ENCODE measurements at places on chromosomes 2 and 18.

DNA sequence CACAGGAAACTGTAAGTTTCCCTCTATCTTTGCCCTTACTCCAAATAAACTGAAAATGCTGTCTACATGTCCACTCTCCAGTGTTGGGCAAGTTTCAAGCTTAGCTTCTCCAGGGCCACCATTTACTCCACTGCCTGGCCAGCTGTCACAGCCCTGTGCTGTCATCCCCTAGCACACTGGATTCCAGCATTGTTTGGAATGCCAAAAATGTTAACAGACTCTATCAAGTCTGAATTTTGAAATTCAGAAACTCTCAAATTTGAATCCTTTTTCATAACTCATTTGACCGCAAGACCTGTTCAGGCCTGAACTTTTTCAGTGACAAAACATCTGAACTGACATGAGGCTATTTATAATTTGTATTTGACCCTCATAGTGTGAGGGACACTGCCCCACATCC lies 5.2 kb upstream of the ARHGAP28 start:
- no peak for DNase-seq

- peak; percentile 31 for DNase-seq
Measured at GRCh38 chr2:226611944-226612318, 187.7 kb downstream of the IRS1 start.

DNA sequence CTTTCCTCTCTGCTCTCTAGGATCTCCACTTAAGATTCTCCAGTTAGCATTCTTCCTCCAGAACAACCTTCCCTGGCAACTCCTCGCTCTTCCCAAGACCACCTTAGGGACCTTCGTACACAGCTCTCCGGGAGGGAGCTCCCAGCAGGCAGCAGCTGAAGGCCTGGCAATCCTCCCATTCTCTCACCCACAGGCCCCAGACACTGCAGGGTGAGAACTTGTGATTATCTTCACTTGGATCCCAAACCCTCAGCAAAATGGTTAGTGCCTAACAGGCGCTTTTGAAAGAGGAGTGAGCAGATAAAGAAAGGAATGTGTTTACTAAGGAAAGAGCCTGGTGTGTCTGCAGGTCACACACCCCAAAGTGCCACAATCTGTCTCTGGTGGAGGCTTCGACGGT lies 83.8 kb upstream of the SNTG2 start:
- no peak for DNase-seq

- no peak for DNase-seq
Measured at GRCh38 chr2:104752504-104752903, 101.4 kb upstream of the POU3F3 start.

- DNase-seq = no peak
Measured at GRCh38 chr18:9612215-9612830, 2.0 kb downstream of the PPP4R1 start.

- DNase-seq = peak; percentile 87
Measured at GRCh38 chr18:63708650-63709049, 5.9 kb downstream of the SERPINB11 start.

- DNase-seq = no peak
Measured at GRCh38 chr18:28174181-28174905, 2.6 kb downstream of the CDH2 start.

- DNase-seq = no peak
Measured at GRCh38 chr18:41537666-41538065, 417.4 kb upstream of the PIK3C3 start.

DNA sequence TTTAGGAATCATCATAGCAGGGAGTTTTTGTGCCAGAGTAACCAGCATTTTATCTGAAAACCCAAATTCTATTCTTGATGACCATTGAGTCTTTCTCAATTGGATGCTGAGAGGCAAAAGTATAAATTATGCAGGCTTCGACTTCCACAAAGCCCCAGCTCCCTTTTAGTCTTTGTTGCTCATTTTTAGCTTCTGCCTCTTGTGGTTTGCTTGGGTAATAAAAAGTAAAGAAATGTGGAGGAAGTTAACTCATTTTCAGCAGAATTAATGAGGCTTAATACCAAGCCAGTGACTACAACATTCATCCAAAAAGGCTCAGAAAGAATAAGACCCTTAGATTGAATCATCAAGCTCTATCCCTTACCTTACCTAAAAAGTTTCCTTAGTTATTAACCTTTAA lies 18.6 kb downstream of the ERMN start:
- DNase-seq = no peak

DNA sequence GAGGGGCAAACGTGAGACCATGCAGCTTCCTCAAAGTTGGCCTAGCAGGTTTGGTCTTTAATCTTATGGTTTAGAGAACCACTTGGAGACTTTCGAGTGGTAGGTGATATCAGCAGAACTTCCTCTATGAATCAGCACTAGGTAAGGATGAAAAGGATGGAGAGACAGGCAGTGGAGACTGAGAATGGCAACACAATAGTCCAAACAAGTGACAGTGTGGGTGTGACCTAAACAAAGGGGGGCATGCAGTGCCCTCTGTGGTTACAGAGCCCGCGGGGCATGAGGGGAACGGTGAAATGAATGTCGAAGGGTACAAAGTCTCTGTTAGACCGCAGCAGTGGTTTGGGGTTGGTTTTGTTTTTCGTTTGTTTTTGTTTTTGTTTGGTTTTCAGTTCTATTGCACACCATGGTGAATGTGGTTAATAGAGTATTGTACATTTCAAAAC lies 143.9 kb downstream of the L3MBTL4 start:
- no peak for DNase-seq

- DNase-seq = peak; percentile 50
Measured at GRCh38 chr2:157672129-157672528, 43.5 kb upstream of the ACVR1C start.

DNA sequence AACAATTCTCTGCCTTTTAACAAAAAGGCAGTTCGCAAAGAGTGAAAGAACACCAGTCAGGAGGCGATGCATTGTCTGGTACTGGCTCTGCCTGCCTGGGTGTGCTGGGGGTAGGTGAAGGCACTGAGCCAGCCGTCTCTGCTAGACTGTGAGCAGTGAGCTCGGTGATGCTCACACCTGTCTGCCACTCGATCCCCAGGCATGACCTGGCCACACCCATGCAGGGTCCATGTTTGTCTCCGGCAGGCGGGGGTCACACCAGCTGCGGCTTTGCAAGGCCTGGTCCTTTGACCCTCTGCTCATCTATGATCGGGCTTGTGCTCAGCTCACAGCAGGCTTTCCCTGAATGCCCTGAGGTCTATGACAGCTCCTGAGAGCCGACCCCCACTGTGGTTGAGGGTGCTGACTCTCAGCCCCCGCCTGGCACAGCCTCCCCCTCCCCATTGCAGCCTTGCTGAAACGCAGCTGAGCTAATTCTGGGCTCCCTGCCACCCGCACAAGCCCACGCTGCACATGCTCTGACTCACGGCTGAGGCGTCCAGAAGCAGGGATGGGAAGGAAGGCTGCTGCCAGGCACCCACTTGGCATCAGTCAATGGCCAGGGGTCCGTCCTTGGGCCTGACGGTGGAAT lies 23.7 kb downstream of the CRACDL start:
- peak; percentile 96 for DNase-seq

DNA sequence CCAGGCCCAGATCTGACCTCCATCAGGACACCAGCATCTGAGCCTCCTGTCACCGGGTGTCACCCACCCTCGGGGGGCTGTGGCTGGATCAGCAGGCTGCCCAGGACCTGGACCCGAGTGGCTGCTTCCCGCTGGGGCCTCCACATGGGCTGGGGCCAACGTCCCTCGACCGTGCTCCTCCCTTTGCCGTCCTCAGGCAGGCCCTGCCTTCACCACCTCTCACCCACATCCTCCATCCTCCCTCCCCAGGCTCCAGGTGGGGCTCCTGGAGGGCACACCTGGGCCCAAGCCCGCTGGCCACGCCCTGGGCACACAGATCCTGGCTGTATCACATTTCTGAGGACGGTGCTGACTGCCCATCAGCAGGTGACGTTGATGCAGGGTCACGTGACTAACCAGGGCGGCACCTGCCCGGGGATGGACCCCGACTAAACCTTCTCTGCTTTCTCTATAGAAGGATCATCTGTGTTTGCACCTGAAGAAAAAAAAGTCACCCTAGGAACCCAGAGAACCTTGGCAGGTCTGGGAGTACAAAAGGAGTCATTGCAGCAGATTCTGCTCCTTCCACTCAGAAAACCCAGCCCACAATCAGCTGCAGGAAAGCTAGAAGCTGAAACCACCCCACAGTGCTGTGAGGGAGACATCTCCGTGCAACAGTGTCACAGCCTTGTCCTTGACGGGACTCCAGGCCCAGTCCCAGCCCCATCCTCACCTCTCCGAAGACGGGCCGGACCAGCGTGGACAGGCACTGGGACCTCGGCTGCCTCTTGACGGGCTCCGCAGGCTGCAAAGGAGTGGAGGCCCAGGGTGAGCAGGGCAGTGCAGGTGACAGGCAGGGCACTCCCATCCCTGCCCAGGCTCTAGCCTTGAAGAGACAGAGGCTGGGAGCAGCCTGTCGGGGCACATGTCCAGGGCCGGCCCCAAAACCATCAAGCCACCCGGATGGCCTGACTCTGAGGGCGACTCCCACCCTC lies 11.2 kb downstream of the STK25 start:
- DNase-seq = no peak

- DNase-seq = peak; percentile 6
Measured at GRCh38 chr2:187574969-187575750, 20.9 kb upstream of the TFPI start.

- DNase-seq = no peak
Measured at GRCh38 chr2:28401948-28402550, 9.4 kb downstream of the FOSL2 start.

DNA sequence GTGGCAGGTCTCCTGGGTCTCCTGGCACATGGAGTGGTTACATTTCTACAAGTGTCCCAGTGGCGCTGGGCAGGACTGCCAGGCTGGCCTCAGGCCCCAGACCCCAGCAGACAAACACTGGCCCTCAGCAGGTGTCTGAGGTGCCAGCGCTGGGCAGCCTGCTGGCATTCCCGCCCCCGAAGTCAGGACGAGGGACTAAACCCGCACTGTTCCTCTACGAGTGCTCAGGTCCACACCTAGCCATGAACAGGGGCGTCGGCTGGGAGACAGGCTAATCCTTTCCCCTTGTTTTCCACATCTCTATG lies 12.8 kb downstream of the SNED1 start:
- DNase-seq = no peak

- DNase-seq = no peak
Measured at GRCh38 chr2:184765112-184765895, 167.0 kb downstream of the ZNF804A start.

DNA sequence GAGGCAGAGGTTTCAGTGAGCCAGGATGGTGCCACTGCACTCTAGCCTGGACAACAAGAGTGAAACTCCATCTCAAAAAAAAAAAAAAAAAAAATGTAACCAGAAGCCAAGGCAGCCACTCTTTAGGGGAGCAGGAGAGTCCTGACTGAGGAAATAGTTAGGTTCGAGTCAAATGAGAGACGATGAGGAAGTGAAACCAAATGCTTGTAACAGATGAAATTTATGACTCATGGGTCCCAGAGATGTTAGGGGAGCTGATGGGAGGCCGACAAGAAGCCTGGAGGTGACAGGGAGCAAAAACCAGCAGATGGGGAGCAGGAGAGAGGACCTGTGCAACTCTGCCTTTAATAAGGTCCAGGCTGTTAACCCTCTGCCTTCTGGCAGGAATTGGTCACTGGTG lies 756.1 kb upstream of the DDX18 start:
- no peak for DNase-seq

- no peak for DNase-seq
Measured at GRCh38 chr2:199310771-199311585, 146.8 kb downstream of the SATB2 start.

- DNase-seq = no peak
Measured at GRCh38 chr2:39020383-39020782, 100.5 kb downstream of the SOS1 start.

DNA sequence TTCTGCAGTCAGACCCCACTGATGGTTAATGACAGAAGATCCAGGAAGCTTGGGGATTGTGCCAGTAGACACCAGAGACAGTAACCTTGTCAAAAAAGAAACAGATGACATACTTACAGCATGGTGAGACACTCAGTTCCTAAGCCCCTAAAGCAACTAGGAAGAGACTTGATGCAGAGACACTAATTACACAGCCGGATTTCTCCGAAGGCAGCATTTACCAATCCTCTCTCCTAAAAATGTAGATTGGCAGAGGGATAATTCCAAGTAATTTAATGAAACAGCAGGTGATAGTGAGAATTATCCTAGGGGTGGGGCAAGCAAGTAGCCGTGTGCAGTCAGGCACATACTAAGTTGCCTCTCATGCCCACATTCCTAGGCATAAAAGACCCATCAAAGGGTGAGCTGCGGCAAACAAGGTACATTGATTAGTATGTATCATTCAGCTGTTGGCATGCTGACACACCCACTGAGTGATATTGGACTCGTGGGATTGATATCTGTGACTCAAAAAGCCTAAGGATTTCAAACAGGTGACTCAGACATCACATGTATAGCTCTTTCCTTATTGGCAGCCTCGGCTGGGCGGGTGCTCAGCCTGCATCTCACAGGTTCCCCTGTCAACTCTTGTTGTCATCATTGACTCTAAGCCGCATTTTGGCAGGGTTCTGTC lies 296.7 kb upstream of the ATP5MC3 start:
- no peak for DNase-seq

DNA sequence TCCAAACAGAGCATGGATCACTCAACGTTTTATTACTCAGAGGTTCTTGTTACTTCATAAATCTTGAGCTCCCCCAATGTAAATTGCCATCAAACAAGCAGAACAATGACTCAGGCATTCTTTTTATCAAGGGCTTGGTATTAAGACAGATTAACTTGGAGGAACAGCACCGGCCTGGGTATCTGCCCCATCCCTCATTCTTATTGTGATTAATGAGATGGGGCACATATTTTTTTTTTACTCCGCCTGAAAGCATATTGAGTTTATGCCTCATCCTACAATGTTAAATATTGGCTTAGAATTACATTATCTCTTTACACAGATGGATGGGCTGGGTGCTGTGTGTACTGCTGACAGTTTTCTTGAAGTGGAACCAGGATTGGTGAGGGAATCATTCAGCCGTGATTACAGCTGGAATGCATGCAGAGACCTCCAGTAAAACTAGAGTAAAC lies 387.3 kb downstream of the CLIP4 start:
- peak; percentile 43 for DNase-seq

GRCh38 chr2:44071454-44072046 lies 75.8 kb upstream of the LRPPRC start:
- no peak for DNase-seq

DNA sequence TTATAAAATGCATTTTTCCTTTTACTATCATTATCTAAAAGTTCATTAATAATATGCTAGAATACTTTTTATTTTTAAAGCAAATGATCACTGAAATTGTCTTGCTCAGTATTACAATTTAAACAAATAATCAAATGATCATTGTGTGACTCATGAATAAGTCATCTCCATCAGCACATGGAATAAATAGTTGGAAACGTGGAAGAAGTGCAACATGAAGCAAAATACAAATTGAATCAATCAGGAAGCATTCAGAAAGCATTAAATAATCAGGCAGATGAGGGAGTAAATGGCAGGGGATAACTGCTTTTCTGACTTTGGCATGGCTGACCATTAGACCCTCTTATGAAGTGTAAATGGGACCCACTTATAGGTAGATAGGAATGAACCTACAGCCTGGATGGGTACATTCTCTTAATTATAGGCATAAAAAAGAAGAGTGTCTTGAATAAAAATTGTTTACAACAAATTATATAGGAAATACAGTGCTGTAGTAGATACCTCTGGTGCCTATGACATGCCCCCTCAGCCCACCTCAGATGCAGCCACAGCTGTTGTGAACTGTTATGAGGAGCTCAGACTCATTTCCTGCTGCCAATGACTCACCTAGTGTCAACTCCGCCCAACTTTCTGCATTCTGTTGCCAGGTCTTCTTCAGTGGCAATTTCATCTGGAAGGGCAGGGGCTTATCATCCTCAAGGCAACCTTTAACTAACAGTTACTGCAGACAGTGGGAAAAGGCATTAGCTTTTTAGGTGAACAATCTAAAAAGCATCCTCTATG lies 936.0 kb downstream of the TRIB2 start:
- peak; percentile 77 for DNase-seq

GRCh38 chr18:61502472-61502871 lies 169.2 kb downstream of the CDH20 start:
- peak; percentile 20 for DNase-seq
